ENCODE measurements at places on chromosomes 11 and 22.
A peak's percentile ranks its signal among the peaks of the same experiment; 100 is the strongest.

GRCh38 chr11:89484896-89485295, 6.3 kb downstream of the NOX4 start:
- no peak overlapping the region for H3K4me3 ChIP-seq
- no peaks in the 10 kb centered on the region for H3K36me3 ChIP-seq
- H3K27me3 ChIP-seq = no peaks in the 10 kb centered on the region
- no peak overlapping the region for H3K27ac ChIP-seq
- ATAC-seq = no peak

- H3K4me3 ChIP-seq = no peak overlapping the region
- ATAC-seq = no peak
- H3K27ac ChIP-seq = no peak overlapping the region
- peaks cover 36% of the 10 kb centered on the region for H3K4me1 ChIP-seq
Observed at GRCh38 chr11:76603202-76603601, 67.3 kb downstream of the LRRC32 start.

DNA sequence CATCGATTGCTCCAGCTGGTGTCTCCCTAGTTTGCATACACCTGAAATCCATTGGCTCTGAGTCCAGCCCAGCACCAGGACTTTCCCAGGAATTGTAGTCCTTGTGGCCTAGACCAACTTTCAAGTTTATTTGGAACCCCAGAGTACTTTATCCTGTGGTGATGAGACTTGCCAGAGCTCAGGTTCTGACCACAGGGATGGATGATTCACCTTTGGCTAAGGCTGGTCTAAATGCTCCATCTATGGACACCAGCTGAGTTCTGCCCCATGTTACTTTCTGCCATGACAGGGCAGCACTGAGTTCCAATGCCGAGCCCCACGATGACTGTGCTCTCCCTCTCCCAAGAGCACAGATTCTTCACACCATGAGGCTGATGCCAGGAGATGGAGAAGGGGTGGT, 17.3 kb upstream of the INSC start:
- peaks cover 12% of the 10 kb centered on the region for H3K4me1 ChIP-seq
- no peak overlapping the region for H3K4me3 ChIP-seq
- no peaks in the 10 kb centered on the region for H3K36me3 ChIP-seq
- no peak for ATAC-seq
- H3K27ac ChIP-seq = no peak overlapping the region

DNA sequence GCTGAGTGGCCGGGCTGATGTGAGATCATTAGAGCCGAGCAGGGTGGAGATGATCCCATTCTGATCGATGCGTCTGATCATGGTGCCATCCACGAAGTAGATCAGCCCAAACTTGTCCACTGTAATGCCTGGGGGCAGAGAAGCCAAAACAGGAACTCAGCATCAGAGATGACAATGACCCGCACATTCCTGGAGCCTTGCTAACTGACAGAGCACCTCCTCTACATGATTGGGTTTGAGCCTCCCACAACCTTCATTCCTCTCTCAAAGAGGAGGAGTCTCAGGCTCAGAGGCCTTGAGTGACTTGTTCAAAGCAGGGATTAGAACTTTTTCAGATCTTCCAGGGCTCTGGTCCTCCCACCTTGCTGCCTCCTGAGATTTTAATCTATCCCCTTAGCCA, 133.7 kb upstream of the NARS2 start:
- no peaks in the 10 kb centered on the region for H3K36me3 ChIP-seq
- ATAC-seq = no peak
- no peak overlapping the region for H3K4me3 ChIP-seq
- no peak overlapping the region for H3K27ac ChIP-seq

- H3K27me3 ChIP-seq = no peaks in the 10 kb centered on the region
- H3K27ac ChIP-seq = peak overlapping the region; percentile 94
- peak; percentile 65 for ATAC-seq
- H3K4me3 ChIP-seq = peak overlapping the region; percentile 97
- H3K36me3 ChIP-seq = peaks cover under 1% of the 10 kb centered on the region
- peaks cover 76% of the 10 kb centered on the region for H3K4me1 ChIP-seq
Observed at GRCh38 chr11:78416285-78417174, 1.1 kb downstream of the GAB2 start.

GRCh38 chr11:9506489-9507276, 45.9 kb downstream of the ZNF143 start:
- H3K27ac ChIP-seq = no peak overlapping the region
- H3K27me3 ChIP-seq = no peaks in the 10 kb centered on the region
- peaks cover 32% of the 10 kb centered on the region for H3K36me3 ChIP-seq

- H3K27me3 ChIP-seq = no peaks in the 10 kb centered on the region
- ATAC-seq = no peak
- H3K27ac ChIP-seq = no peak overlapping the region
- H3K4me1 ChIP-seq = peaks cover 25% of the 10 kb centered on the region
Observed at GRCh38 chr11:118120793-118121192, 31.8 kb downstream of the SCN4B start.

All from stimulated activated memory B cell treated with anti-CD40 and anti-IgM and Interleukin-4, amounts not matched to agents 10 μg/mL and 1 μg/mL and 100 μg/mL, for 72 hours (primary cell).